AG08395 (cell line): ENCODE measurements at places on chromosomes 2 and 18.

- DNase-seq: no peak
These were observed 156.2 kb downstream of the SH3RF3 start for GRCh38 chr2:109285244-109285651.

DNA sequence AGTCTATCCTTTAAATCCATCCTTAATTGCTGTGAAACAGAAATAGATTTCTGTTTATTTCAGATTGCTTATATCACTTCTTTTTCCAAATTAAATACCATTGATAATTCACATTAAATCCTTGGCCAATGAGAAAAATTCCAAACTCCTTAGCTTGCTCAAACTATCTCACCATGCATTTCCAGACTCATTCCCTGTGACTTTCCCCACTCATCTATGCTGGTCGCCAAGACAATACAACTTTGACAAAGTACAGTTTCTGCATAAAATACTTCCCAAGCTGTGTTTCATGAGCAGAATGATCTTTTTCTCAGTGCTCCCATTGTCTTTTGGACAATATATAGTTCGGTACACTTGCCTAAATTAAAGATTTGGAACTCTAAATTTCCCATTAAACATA, 575.6 kb downstream of the CPS1 start:
- no peak for DNase-seq

- DNase-seq: no peak
These were observed 273.1 kb downstream of the PLCL1 start for GRCh38 chr2:198077477-198077876.

DNA sequence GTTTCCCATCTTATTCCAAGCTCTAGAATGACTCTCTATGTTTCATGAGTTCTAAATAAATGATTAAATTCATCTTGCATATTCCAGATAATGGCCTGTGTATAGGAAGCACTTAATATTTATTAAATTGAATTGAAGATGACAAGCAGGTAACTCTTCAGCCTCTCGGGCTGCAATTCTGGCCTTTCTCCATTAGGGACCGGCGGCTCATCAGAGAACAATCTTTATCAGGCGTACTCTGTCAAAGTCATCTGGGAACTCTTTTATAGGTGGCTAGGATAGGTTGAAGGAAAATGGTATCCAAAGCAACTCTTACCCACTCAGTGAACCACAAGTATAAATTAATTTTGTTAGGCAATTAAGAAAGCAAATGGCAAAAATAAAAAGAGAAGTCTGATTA, 308.5 kb downstream of the NOL4 start:
- DNase-seq: no peak
